ENCODE measurements at places on chromosomes 4 and X.

DNA sequence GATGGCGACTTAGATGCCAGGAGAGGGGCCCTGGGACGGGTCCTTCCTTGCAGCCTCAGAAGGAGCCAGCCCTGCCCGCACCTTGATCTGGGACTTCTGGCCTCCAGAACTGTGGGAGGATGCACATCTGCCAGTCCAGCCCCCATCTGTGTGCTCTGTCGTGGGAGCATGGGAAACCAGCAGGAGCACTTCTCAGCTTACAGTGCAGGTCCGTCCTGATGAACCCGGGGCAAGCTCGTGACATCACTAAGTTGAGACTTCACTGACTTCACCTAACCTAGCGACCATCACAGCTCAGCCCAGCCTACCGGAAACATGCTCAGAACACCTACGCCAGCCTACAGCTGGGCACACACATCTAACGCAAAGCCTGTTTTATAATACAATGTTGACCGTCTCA is 38.1 kb downstream of the ABLIM2 start:
- DNase-seq: no peak

DNA sequence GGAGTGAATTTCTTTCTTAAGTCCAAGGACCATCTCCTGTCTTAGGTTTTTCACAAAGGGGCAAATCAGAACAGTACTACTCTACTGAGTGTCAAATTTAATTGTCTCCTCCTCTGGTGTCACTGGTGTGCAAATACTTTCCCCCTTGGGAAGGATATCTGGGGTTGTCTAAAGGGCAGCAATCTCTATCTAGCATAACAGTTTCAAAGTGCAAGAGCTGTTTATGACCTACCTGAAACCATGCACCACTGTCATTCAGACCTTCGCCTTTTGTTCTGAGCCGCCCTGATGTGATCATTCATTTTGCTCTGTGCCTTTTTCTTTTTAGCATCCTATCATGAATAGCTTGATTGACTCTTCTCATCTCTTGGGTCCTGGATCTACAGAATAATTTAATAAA is 39.3 kb downstream of the IL1RAPL1 start:
- DNase-seq: no peak

DNA sequence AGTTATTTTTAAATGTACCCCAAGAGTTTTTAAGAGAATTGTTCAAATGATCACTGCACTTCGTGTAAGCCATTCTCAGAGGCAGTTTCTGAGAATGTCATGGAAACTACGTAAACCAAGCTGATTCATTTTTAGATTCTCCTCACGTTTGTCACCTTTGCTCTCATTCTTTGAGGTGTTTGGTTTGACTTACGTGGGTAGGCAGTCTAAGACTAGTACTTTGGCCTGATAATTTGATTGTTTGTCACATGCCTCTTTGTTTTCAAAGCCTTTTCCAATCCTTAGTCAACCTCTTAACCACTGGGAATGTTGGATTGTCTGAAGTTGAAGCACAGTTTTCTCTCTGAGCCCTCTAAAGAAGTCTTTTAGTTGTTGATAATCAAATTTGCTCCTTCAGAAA is 10.5 kb downstream of the SEPTIN11 start:
- DNase-seq: no peak

DNA sequence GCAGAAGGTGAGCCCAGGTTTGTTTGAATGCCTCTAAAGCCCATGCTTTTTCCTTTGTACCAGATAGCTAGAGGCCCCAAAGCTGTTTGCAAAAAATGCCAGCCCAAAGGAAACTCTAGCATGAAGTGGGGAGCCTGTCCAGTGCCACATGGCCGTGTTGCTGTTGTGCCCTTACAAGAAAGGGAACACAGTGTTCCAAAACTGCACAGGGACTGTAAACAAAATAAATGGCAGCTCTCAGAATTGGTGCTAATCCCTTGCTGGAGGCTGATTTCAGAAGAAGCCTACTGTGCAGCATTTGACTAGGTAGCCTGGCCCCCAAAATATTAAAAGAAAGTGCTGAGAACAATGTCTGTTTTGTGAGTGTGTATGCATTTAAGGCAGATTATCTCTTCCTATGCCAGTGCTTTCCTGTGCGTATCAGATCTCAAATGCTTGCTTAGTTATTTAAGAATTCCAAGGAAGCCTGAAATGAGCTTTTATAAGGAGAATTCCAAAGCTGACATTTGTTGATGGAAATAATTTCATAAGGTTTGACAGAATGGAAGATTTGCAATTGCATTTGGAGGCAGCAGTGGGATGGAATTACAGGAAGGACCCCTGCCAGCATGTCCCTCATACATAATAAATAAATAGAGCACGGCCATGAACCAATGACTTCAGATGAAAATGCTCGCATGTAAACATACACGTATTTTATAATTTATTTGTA is 115.7 kb downstream of the IRF2 start:
- no peak for DNase-seq

- no peak for DNase-seq
Measured at GRCh38 chr4:106303548-106304281, 12.3 kb downstream of the TBCK start.

- no peak for DNase-seq
Measured at GRCh38 chr4:143189528-143189927, 4.8 kb downstream of the USP38 start.

DNA sequence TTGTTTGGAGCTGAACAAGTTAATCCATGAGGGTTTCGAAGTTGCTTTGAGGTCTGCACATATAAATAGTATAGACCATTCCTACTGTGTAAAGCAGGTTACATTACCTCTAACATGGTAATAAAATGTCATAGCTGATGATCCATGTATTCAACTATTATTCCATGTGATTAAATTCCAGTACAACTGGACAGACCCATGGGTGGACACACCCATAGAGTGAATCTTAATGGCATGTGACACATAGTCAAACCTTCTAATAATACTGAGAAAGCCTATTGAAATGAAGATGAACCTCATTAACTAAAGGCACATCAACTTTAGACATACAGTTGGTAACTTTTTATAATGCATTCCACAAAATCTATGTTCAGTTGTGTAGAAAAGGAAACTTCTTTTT is 28.5 kb downstream of the FHIP1A start:
- DNase-seq: no peak

DNA sequence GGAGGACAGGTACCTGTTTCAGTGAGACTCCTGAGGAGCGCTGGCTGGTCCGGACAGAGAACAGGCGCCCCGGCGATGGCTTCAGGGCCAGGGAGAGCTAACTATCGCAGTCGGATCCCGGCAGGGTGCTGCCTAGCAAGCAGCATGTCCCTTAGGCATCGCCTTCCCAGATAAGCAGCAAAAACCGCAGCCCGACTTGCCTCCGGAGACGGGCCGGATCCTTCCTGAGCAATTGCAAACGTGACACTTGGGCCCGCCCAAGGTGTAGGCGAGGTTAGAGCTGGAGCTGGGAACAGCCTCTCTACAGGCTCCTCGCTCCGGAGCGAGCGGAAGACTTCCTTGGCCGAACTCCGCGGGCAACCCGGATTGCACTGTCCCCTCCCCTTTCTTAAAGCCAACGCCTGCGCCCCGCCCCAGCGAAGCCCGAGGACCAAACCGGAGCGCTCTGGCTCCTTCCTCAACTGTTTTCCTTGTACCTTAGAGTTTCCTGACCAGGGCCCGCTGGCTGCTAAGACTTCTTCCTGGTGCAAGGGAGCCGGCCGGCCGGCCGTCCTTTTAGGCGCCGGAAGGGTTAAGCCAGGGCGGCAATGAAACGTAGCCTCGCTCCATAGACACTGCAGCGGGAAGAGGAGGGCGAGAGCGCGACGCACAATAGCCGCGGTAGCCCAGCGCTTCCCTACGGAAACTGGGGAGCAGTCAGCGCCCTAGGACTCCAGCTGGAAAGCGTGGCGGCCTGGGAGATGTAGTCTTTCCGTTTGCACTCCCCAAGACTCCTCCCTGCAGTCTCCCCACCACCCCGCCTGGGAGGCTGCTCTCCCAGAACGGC is at the start of gene OPHN1:
TSS of gene OPHN1 (minus strand) at position 341 of the 826 bp plus-strand sequence. CDS start 475 bp downstream, outside the sequence.
- no peak for DNase-seq

GRCh38 chrX:38968344-38969216 is 167.3 kb downstream of the MID1IP1 start:
- no peak for DNase-seq

DNA sequence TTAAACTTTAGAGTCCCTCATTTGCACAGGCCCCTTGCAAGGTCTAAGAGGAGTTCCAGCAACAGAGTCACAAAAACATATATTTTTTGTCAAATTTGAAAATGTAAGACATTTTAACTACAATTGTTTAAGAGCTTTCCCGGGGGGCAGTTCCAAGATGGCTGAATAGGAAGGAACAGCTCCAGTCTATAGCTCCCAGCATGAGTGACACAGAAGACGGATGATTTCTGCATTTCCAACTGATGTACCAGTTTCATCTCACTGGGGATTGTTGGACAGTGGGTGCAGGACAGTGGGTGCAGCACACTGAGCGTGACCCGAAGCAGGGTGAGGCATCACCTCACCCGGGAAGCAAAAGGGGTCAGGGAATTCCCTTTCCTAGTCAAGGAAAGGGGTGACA is 71.4 kb upstream of the NMU start:
- DNase-seq: no peak

GRCh38 chrX:40094041-40094899 is 3.5 kb downstream of the BCOR start:
- no peak for DNase-seq

GRCh38 chr4:104592183-104592582 is 97.5 kb upstream of the CXXC4 start:
- DNase-seq: no peak

DNA sequence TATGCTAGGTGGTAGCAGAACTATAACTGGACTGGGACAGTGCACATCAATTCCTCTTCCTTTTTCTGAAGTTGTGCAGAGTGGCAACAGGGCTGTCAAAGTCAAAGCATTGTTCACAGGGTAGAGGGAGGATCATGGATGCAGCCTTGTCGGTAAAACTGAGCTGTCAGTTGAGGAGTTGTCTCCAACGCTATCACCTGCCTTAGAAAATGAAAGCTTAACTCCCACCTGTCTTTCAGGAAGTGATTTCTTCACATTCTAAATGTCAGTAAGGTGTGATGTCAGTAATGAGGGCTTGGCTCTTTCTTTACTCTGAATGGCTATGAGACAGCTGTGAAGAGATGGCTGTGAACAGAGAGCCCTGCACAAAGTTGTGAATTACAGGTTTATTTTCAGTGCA is 66.4 kb upstream of the BANK1 start:
- no peak for DNase-seq

DNA sequence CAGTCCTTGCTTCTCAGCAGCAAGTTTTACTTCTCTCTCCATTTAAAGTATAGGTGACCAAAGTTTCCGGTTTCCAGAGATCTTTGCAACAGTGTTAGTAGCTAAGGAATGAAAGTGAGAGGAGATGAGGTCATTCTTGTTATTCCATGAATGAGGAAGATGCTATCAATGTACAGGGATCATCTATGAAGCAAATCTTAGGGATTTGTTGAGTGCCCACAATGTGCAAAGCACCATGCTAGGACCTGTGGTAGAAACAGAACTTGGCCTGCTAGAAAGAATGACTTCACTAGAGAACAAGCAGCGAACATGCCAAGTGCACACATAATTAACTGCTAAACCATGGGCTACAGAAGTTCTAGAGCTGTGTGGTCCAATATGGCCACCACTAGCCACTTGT is 112.5 kb downstream of the MID1 start:
- no peak for DNase-seq

GRCh38 chrX:82676386-82676785 is 831.7 kb upstream of the POU3F4 start:
- DNase-seq: no peak

DNA sequence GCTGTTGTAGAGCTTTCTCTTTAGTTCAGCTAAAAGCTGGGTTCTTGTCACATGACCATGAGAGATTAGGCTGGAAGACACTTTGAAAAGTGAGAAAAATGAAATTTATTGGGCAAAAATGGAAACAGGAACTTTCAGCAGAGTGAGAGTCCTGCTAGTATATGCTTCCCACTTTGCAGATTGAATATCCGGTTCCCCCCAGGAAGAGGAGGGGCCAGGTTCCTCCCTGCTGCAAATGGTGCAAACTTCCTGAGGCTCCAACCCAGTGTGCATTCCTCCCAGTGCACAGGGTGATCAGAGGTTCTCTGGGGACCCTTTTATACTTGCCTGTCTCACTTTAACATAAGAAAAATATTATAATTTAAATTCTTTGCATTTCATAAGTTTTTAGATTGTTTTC is 119.9 kb upstream of the SPIN4 start:
- DNase-seq: no peak

- no peak for DNase-seq
Measured at GRCh38 chr4:139819082-139819481, 153.5 kb downstream of the MGST2 start.

DNA sequence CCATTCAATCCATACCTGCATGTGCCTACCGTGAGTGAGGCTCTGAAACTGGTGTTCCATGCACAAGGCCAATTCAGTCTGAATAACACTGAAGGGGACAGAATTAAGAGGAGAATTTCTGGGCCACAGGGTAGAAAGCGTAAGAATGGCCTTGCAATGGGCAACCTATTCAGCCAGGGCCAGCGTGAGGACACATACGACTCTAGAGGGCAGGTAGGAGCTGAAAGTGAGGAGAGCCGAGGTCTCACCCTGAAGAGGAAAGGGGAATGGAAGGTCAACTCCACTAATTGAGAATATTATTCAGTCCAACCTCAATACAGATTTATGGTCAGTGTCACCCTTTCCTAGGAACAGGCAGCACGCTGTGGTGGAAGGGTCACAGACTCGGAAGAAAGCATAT is 202.2 kb downstream of the TRIML1 start:
- DNase-seq: no peak

GRCh38 chr4:55069248-55069647 is 56.1 kb downstream of the KDR start:
- DNase-seq: no peak

DNA sequence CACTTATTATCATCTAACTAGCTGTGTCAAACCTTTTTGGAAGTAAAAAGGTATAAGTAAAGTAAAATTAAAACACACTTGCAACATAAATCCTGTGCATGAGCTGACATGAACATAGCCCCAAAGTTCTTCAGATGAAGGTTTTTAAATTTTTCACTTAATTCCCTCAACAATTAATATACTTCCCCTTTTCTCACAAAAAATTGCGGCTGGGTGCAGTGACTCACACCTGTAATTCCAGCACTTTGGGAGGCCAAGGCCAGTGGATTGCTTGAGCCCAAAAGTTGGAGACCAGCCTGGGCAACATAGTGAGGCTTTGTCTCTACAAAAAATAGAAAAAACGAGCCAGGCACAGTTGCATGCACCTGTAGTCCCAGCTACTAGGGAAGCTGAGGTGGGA is 16.8 kb downstream of the RASGEF1B start:
- DNase-seq: no peak

- no peak for DNase-seq
Measured at GRCh38 chr4:103372002-103372558, 173.9 kb upstream of the CENPE start.

GRCh38 chrX:123698979-123699520 is 33.8 kb downstream of the THOC2 start:
- no peak for DNase-seq

DNA sequence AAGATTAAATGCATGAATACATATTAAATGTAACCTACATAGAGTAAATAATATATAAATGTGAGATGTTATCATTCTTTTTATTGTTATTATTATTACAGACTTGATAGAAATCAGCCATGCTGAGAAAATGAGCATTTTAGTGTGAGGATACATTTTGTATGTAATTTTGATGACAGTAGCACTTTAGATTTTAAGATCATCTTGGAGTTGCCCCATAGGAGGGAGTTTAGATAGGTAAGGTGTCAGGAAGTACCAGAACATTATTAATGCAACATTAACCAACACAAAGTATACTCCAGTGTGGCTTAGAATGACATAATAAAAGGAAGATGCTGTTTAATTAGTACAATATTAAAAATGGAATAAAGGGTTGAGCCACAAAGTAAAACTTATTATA is 8.4 kb downstream of the TMPRSS11A start:
- no peak for DNase-seq

GRCh38 chr4:79233820-79234219 is 92.0 kb downstream of the NAA11 start:
- no peak for DNase-seq

- no peak for DNase-seq
Measured at GRCh38 chrX:123830309-123830708, 29.5 kb upstream of the XIAP start.

Data from central memory CD4-positive, alpha-beta T cell (primary cell).